NCI-H1092 treated with DMSO at 0.1 percent for 48 hours (cell line): ENCODE measurements at places on chromosomes 13 and 19.

GRCh38 chr13:105282406-105283285, 1252.8 kb downstream of the EFNB2 start:
- no peak for DNase-seq

DNA sequence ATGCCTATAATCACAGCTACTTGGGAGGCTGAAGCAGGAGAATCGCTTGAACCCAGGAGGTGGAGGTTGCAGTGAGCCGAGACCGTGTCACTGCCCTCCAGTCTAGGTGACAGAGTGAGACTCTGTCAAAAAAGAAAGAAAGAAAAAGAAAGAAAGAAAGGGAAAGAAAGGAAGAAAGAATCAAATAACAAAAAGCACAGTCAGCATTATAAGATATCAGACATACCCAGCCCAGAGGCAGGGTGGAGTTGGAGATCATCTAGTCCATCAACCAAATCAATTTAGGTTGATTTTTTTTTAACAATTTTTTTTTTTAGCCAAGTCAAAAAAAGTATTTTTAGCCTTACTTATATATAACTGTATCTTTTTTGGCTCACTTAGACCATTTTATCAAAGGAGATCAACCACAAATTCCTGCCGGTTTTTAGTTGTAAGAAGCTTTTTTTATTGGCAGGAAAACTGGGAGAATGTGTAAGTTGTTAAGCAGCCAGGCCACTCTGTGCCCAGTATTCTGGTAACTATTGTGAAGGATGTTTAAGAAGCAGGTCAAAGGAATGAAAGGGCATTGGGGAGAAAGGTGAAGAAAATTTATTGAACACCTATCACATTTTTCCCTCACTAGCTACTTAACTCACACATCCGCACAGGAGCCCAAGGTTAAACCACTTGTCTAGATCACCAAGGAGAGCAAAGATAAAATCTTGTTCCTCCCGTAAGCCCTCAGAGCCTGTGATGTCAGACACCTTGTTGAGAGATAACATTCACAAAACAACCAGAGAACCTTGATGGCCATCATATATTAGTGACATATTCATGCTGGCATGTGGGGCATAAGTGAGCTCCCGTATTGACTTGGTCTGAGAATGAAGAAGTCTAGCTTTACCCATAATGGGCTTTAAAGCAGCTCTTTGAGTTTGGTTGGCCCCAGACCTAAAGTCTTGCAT, 91.8 kb downstream of the COL4A2 start:
- DNase-seq = no peak

- no peak for DNase-seq
These were observed 2.2 kb downstream of the FXYD3 start for GRCh38 chr19:35117799-35118198.

DNA sequence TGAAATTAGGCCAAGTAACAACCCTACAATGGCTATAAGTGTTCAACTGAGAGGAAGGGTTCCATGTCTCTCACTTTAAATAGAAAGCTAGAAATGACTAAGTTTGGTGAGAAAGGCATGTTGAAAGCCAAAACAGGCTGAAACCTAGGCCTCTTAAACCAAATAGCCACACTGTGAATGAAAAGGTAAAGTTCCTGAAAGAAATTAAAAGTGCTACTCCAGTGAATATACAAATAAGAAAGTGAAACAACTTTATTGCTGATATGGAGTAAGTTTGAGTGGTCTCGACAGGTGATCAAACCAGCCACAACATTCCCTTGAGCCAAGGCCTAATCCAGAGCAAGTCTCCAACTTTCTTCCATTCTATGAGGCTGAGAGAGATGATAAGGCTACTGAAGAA, 209.6 kb downstream of the KLF12 start:
- no peak for DNase-seq

DNA sequence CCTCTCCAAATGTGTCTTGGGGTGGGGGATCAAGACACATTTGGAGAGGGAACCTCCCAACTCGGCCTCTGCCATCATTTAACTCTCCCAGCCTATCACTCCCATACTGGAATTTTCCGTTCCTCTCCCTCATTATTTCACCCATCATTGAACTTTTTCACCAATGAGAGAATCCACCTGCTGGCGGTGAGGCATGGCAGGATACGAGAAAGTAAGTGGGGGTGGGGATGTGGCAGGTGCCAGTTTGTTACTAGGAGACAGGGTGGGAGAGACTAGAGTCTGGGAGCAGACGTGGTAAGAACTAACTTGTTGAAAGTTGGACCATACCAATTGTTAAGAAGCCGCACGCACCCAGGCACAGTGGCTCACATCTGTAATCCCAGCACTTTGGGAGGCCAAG, 6.9 kb downstream of the GIPR start:
- no peak for DNase-seq

DNA sequence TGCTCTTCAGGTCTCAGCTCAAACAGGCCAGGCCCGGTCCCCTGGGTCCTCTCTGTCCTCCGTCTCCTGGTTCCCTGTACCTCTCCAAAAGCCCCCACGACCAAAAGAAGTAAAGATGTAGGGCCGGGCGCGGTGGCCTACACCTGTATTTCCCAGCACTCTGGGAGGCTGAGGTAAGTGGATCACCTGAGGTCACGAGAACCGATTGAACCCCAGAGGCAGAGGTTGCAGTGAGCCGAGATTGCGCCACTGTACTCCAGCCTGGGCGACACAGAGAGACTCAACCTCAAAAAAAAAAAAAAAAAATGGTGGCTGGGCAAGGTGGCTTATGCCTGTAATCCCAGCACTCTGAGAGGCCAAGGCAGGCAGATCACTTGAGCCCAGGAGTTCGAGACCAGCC, 22.0 kb upstream of the BCL3 start:
- DNase-seq = no peak

GRCh38 chr19:42185277-42185676, 32.2 kb downstream of the DEDD2 start:
- DNase-seq = no peak

DNA sequence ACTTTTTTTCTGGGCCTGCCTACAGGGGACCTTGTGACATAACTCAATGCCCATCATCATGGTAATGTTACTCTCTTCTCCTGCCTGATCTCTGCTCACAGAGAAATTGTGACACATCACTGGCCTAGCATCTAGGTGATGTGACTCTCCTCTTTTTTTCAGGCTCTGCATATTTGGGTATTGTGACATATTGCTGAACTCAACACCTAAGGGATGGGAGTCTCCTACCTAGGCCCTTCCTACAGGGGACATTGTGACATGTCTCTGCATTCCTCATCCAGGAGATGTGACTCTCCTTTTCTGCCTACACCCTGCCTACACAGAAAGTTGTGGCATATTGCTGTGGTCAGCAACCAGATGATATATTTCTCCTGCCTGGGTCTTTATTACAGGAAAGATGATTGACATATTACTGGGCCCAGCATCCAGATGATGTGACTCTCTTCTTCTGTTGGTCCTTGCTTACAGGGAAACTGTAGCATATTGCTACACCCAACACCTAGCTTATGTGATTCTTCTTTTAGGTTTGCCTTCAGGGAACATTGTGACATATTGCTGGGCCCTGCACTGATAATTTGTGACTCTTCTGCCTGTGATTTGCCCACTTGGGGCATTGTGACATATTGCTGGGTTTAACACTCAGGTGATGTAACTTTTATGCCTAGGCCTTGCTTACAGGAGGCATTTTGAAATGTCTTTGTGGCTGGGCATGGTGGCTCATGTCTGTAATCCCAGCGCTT, 21.0 kb upstream of the ZNF254 start:
- no peak for DNase-seq

DNA sequence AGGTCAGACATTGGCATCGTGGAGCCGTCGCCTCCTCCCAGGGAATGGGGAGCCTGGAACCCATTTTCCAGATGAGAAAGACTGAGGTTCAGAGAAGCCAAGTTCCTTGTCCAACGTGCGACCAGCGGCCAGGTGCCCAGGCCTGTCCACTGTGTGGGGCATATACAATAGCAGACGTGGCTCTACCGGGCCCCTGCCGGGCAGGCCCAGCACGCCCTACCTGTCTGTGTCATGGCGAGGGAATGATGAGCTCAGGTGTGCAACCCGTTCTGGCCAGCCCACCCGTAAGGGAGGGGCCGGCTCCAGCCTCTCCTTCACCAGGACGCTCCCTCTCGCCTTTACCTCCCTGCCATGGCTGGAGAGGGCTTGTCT, 837 bp downstream of the GNA15 start:
- no peak for DNase-seq

GRCh38 chr13:98996046-98996445, 18.2 kb upstream of the DOCK9 start:
- no peak for DNase-seq

GRCh38 chr19:10855879-10856522, 7.8 kb downstream of the C19orf38 start:
- no peak for DNase-seq

DNA sequence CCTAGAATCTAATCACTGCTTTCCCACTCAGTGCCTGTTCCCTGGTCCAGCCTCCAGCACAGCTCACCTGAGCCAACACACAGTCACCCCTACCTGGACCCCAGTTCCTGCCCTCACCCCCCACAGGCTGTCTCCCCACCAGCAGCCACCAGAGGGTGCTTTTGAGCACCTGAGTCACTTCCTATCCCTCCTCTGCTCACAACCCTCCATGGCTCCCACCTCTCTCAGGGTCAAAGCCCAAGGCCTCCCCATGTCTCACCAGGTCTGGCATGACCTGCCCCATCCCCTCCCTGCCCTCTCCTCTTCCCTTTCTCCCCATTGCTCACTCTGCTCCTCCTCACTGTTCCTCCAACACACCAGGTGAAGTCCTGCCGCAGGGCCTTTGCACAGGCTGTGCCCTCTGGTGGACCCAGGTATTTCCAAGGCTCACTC, 7.1 kb upstream of the DPP9 start:
- DNase-seq = no peak

DNA sequence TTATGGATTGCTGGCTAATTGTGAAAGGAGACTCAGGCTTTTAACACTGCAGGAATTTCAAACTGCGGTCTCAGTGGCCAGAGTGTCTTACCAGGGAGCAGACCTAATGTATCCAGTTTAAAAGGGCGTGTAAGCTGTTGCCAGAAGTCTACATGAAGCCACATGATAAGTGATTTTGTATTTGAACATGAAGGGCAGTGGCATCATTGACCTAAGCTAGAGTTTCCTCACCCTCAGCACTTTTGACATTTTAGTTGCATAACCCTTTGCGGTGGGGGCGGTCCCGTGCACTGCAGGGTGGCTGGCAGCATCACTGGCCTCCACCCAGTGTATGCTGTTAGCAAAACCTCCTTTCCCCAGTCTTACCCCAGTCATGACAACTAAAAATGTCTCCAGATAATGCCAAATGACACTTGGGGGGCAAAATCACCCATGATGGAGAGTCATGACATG, 23.7 kb upstream of the GPR18 start:
- no peak for DNase-seq

GRCh38 chr19:28341810-28342350, 871.1 kb downstream of the UQCRFS1 start:
- DNase-seq = no peak

GRCh38 chr19:14550201-14550754, 20.9 kb downstream of the TECR start:
- DNase-seq = peak; percentile 51

DNA sequence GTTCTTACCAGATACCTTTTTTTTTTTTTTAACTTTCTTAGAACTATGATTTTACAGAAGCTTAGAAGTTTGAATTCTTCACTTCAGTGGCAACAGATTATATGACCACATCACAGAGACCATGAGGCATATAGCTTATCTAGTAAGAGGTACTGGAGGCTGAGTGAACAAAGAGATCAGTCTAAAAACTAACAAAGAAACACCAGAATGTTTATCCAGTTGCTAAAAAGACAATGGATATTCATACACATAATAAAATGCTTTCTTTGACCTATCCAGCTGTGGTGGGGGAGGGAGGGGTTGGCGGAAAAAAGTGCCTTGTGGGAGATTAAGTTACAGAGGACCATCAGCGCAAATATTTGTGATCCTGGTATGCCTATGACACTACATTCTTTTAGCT, 34.7 kb upstream of the SLITRK6 start:
- DNase-seq = no peak

- no peak for DNase-seq
These were observed 14.6 kb downstream of the JOSD2 start for GRCh38 chr19:50496189-50497021.

GRCh38 chr13:96551546-96551945, 442.7 kb downstream of the OXGR1 start:
- DNase-seq = peak; percentile 33

DNA sequence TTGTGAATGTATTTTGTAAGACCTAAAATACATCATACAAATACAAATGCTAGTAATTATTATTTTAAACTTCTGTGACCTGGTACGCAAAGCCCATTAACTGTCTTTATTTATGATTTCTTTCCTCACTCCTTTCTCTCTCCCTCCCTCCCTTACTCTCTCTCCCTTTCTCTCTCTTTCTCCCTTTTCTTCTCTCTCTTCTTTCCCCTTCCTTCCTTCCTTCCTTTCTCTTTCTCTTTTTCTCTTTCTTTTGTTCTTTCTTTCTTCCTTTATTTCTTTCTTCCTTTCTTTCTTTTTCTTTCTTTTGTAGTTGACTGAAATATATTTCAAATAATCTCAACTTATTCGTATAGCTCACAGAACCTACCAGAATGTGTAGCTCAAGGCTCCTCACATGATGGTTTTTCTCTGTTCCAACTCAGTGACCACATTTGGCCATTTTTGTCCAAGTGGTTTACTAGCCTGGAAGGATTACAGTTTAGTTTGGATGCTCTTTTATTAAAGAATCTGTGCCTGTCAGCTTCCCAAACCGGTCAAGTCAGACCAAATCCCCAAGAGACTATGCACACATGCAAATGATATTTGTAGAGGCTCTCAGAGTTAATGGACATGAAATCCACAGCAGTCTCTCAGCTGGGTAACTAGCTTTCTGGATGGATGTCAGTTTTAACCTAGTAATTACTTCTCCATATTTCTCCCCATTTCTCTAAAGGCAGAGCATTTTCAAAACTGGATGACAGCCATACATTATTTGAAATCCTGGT, 71.7 kb downstream of the POSTN start:
- no peak for DNase-seq

DNA sequence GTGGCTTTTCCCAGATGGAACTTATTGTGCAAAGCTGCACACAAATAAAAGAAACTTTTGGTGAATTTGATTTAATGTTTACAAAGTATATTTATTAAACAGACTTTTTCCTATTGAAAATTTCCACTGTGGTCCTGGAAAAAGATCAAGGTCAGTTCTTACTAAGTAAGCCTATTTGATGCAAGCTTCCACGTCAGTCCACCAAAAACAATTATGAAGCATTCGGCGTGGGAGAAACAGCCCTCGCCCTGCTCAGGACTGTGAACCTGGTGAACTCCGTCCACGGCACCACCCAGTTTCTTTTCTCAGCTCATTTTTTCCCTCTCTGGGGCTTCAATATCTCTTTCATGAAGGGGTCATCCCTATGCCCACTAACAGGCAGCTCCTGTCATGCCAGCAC, 149.8 kb downstream of the EFNB2 start:
- no peak for DNase-seq

GRCh38 chr19:467554-467953, 6.7 kb upstream of the SHC2 start:
- no peak for DNase-seq
